Dermis blood vessel endothelial cell (primary cell): ENCODE measurements at places on chromosomes 3 and 15. TPM values are rescaled to one million over a fixed set of nuclear protein-coding genes. Genes with fewer than 3 reads are reported as not detected.

GRCh38 chr3:124653797-124654469 lies 76.3 kb upstream of the UMPS start:
- DNase-seq: peak; percentile 21

- no peak for DNase-seq
Observed at GRCh38 chr3:127043041-127043641, 60.2 kb downstream of the PLXNA1 start.

- no peak for DNase-seq
Observed at GRCh38 chr15:62833646-62834045, 208.9 kb upstream of the TPM1 start.

DNA sequence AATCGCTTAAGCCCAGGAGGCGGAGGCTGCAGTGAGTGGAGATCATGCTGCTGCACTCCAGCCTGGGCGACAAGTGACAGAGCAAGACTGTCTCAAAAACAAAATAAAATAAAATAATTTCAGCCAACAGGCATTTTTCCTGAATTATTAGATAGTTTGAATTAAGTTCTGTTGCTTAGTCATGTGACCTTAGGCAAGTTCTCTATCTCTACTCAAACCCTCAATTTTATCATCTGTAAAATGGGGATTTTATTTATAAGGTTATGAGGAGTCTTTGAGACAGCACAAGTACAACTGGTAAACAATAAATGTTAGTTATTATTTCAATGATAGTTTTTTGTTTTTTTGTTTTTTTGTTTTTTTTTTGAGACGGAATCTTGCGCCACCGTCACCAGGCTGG lies 13.0 kb downstream of the SQOR start:
- no peak for DNase-seq

GRCh38 chr3:147404800-147405230 lies 1.5 kb downstream of the ZIC4 start:
- DNase-seq: no peak

Gene CLDN18
- not detected in 2 replicates for total RNA-seq

Gene FOXL2NB
- under 0.01 TPM in 1 of 2 replicates, not detected in the other for total RNA-seq
